ENCODE measurements at places on chromosomes 16 and 17.

- DNase-seq, result peak; percentile 83
Observed at GRCh38 chr17:69607162-69607834, 192.8 kb downstream of the MAP2K6 start.

- no peak for DNase-seq
Observed at GRCh38 chr16:54283725-54284318, 2.8 kb downstream of the IRX3 start.

DNA sequence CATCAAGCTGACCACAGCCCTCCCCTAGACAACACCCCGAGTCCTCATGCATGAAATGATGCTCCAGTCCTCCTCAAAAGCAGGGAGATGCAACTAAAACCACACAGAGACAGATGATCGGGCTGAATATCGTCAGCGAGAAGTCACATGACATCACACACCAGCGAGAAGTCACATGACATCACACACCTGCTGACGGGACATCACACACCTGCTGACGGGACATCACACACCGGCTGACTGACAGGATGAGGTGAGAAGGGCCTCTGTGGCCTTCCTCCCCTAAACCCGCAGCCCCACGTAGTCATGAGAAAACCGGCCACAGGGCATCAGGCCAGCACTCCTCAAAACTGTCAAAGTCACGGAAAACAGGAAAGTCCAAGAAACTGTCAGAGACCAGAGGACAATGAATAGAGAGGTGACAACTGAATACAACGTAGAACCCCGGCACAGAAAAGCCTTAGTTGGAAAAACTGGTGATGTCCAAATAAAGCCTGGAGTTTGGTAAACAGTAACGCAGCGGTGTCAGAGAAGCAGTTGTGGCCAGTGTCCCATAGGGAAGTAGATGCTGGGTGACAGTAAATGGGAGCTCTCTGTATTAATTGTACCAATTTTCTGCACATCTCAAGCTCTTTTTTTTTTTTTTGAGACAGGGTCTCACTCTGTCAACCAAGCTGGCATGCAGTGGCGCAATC lies 14.3 kb downstream of the LITAF start:
- no peak for DNase-seq

DNA sequence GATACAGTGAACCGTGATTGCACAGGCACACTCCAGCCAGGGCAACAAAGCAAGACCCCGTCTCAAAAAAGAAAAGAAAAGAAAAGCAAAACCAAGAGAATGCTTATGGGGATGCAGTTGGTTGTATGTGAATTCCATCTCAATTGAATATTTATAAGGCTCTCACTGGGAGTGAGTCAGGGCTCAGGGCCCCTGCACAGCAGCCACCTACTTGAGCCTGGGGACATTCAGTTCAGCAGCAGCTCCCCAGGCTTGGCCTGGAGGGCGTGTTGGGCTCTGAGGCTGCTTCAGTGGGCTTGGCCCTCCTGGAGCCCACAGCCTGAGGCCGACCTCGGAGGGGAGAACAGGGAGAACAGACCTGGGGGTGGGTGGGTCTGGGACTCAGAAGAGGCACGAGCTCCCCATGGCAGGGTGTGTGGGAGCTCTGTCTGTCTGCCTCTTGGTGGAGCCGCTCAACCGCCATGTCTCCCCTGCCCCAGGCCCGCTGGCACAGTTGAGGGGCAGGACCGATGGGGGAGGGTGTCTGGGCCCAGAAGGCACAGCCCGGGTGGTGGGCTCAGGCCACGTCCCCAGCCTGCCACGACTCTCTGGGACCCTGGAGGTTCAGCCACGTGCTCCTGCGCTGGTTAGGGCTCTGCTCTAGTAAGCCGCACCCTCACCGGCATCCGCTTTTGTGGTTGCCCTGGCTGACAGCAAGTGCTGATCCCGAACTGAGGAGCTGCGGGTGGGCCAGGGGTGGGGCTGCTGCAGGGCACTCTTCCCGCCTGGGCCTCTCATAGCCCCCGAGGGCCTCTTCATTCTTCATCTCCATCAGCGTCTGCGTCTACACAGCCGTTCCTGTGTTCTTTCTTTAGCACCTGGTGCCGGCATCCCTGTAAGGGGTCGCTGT lies 24.8 kb downstream of the ZFPM1 start:
- DNase-seq, result no peak

DNA sequence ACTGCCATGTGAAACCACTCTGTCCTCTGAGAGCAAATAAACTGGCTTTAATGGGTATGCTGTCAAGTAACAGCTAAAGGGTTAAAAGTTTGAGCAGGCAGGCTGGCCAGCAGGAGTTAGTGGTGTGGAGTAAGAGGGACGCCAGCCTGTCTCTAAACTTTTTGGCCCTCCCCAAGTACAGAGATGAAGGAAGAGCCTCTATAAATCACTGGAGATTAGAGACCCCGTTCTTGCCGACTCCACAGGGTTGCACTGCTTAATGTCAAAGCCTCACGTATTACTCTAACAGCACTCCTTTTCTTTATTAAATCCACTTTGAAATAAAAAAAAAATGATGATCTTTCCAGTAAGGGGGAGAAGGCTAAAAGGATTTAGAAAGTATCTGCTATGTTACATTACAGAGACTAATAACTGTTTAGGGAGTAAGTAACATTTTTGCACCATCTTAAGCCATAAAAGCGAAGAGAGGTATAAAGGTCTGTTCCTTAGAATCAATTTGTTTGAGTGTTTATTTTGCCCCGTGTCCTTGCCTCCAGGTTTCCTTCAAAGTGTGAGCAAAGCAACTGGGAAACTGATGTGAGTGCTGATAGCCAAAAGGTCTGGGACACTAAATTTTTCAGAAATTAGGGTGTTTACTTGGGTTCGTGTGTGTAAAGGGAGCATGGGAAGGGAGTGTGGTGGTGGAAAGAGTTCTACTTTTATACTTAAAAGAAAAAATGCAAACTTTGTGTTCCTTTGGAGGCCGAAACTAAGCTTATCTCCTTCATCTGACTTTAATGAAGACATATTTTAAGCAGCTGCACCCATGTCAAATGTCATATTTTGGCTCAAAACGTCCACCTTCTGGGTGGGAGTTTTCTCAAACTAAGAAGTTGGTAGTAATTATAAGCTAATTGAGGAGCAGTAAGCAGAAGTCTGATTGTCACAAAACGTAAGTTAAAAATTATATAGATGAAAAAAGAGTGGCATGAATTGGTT lies 109.9 kb upstream of the TBX2 start:
- DNase-seq, result no peak

All from NCI-H460 (cell line).